ENCODE measurements at places on chromosomes 4 and X.

DNA sequence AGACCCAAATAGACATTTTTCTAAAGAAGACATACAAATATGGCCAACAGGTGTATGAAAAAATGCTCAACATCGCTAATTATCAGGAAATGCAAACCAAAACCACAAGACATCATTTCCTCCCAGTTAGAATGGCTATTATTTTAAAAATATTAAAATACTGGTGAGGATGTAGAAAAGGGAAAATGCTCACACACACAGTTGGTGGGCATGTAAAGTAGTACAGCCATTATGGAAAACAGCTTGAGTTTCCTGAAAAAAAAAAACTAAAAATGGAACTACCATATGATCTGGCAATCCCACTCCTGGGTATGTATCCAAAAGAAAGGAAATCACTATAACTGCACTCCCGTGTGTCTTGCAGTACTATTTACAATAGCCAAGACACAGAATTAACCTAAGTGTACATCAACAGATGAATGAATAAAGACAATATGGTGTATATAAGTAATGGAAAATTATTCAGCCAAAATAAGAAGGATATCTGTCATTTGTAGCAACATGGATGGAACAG is 128.9 kb upstream of the DKK2 start:
- DNase-seq = no peak

GRCh38 chr4:186622788-186623464 is 67.6 kb upstream of the MTNR1A start:
- no peak for DNase-seq

- DNase-seq = no peak
Measured at GRCh38 chr4:79996851-79997250, 76.2 kb downstream of the ANTXR2 start.

DNA sequence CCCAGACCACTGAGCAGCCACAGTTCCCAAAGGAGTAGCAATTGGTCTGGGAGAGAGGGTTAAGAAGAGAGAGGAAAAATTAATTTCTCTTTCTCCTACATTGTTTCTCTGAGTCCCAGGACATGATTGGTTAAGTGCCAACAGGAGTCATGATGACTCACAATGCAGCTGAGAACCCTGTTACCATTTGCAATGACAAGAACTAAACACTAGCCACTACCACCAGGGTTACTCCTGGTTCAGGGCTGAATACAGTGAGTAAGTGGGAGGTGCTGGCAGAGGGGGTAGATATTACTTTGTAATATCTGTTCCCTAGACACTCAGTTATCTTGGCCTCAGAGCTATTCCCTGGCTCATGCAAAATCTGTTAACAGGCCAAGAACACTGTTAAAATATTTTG is 18.0 kb downstream of the ETDC start:
- DNase-seq = no peak

DNA sequence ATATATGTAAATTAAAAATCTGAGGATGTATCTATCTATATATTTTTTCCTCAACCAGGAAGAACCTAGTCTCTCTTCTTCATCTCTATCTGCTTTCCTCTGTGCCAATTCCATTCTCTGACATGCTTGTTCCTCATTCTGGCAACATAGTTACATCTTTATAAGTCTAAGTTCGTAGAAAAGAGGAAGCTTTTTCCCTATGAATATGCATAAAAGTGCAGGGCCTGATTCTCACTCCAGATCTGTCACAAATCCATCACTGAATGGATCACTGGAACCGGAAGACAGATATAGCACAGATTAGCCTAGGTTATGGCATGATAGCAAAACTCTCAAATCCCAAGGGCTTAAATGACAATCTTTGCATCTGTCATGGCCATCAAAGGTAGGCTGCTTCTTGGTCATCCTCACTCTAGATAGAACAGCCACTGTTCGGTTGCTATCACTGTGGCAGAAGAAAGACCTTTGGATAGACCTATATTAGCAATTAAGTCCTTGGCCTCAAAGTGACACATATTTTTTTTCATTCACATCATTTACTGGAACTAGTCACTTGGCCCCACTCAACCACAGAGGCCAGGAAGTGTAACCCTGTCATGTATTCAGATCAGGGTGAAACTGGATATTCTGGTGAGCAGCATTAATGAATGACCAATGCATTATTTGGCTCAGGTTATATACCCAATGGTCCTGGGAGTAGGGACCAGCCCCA is 22.2 kb downstream of the DTHD1 start:
- DNase-seq = no peak

GRCh38 chr4:182056866-182057265 is 186.3 kb upstream of the TENM3 start:
- DNase-seq = no peak

GRCh38 chrX:143781103-143781502 is 60.6 kb upstream of the SPANXN2 start:
- DNase-seq = no peak

DNA sequence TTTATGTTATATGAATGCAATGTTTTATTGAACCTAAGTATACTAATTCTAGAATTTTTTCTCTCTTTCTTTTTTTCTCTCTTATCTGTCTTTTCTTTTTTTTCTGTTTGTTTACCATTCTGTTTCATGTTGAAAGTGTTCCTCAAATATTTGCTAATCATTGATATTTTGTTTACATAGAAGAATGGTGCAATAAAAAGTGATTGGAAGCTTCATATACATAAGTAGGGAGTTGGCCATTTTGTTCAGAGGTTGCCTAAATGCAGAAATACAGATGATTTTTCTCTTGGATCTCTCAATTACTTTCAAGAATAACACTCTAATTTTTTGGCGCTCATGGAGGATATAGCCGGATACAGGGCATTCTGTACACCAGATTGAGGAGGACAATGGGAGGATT is 5.7 kb upstream of the SERTM2 start:
- no peak for DNase-seq

DNA sequence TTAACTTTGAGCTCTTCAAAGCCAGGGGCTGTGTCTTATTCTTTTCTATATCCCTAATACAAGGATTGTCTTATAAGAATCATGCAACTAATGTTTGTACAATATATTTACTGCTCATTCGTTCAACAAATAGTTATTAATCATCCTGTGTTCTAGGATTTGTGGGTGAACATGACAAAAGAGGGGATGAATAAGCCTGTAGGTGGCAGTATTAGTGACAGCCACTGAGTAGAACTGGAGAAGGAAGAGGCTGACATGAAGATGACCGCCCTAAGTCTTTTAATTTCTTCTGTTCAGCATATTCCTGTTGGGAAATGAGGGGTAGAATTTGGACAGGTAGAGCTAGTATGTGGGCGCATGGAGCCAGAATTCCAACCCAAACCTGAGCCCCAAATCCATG is 11.9 kb upstream of the LINC00632 start:
- DNase-seq = no peak

- DNase-seq = no peak
Measured at GRCh38 chr4:118589471-118590055, 95.6 kb upstream of the METTL14 start.

DNA sequence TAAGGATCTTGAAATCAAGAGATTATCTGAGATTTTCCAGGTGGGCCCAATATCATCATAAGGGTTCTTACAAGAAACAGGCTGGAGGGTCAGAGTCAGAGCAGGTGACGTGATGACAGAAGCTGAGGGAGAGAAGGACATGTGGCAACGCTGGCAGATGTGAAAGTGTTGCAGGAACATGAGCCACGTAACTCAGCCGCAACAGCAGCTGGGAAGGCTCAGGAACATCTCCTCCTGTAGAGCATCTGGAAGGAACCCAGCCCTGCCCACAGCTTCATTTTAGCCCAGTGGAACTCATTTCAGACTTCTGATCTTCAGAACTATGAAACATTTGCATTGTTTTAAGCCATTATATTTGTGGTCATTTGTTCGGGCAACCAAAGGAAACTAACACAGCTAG is 156.3 kb upstream of the VEGFC start:
- DNase-seq = no peak

DNA sequence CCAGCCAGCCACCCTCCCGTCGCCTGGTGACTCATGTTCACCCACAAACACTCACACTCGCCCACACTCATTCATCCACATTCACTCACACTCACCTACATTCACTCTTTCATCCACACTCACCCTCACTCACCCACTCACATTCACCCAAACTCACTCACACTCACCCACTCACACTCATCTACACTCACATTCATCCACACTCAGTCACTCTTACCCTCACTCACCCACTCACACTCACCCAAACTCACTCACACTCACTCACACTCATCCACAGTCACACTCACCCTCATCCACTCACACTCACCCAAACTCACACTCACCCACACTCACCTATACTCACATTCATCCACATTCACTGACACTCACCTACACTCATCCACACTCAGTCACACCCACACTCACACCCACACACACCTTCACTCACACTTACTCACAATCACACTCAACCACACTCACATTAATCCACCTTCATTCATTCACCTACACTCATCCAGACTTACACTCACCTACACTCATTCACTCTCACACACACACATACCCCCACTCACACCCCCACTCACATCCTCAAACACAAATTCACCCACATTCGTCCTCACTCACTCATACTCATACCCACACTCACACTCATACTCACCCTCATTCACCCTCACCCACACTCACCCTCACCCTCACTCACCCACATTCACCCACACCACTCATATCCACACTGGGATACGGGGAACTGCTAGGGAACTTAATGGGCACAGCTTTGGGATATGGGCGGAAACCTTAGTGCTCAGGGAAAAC is 2221.6 kb upstream of the AGA start:
- DNase-seq = no peak

- DNase-seq = no peak
Measured at GRCh38 chrX:119607018-119607389, 780 bp upstream of the NKRF start.

DNA sequence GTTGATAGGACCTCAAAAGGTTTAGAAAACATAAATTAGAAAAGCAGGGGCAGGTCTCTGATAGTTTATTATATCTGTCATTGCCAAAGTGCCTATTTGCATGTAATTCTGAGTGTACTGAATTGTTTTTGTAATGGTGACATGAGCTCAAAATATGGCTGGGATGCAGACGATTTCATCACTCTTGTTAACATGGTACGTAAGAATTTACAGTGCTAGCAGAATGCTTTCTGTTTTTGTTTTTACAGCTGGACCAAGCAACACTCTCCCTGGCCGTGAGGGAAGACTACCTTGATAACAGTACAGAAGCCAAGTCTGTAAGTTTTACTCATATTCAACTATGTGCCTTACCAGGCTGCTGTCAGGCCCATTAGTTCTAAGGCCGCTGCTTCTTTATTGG is 58.1 kb downstream of the PHEX start:
- no peak for DNase-seq

GRCh38 chr4:2936773-2937145 is 26.4 kb downstream of the NOP14 start:
- DNase-seq = peak; percentile 13

- DNase-seq = peak; percentile 49
Measured at GRCh38 chrX:134139090-134139489, 97.9 kb upstream of the CCDC160 start.

DNA sequence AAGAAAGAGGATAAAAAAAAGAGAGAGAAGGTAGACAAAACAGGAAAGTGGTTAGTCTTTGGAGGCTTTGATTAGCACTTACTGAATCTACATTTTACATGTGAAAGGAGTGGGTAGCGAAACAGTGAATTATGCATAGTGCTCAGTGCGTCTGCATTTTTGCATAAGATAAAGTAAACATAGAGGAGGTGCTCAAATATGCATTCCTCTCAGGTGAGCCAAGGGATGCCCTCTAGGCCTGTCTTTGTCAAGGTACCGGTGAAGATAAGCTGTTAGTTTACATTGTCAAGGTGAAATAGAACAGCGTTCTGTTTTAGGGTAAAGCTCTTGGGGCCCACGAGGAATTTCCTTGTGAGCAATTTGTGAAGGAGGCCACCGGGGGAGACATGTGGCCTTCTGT is 260.6 kb downstream of the TRIML1 start:
- peak; percentile 78 for DNase-seq

DNA sequence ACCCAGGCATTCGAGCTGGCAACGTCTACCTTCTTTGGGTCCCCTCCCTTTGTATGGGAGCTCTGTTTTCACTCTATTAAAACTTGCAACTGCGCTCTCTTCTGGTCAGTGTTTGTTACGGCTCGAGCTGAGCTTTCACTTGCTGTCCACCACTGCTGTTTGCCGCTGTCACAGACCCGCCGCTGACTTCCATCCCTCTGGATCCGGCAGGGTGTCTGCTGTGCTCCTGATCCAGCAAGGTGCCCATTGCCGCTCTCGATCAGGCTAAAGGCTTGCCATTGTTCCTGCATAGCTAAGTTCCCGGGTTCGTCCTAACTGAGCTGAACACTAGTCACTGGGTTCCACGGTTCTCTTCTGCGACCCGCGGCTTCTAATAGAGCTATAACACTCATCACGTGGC is 183.5 kb upstream of the GALNTL6 start:
- DNase-seq = no peak

- no peak for DNase-seq
Measured at GRCh38 chr4:79872738-79873137, 200.3 kb downstream of the ANTXR2 start.

- no peak for DNase-seq
Measured at GRCh38 chr4:184046148-184046547, 141.0 kb downstream of the STOX2 start.

DNA sequence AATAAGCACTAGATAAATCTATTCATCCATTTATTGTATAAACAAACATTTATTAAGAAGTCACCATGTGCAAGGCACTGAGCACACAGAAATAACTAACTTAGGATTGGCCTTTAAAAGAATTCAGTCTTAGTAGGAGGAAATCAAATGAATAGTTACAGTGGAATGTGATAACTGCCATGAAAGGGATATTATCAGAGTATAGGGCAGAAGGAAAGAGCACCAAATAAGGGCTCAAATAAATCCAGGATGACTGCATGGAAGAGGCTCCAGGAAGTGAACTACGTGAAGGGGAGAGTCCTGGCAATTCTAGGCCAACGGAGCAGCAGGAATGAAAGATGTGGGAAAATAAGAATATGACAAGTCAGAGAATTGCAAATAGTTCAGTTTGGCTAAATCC is 406.0 kb downstream of the INPP4B start:
- DNase-seq = no peak

DNA sequence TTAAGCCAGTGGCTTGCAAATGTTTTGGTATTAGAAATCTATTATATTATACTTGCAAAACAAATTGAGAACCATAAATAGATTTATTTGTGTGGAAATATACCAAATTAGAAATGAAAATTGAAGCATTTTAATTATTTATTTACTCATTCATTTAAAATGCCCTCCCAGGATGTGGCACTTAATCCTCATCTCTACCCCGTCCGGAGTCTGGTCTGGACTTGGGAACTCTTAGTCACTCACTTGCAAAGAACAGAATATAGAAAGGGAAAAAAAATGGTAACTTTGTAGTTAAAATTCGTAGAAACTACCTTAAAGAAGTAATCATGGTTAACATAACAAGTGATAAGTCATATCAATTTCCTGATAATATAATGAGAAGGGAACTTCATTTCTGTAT is 775.9 kb upstream of the INTU start:
- no peak for DNase-seq

- DNase-seq = no peak
Measured at GRCh38 chr4:6049985-6050384, 31.8 kb upstream of the C4orf50 start.

DNA sequence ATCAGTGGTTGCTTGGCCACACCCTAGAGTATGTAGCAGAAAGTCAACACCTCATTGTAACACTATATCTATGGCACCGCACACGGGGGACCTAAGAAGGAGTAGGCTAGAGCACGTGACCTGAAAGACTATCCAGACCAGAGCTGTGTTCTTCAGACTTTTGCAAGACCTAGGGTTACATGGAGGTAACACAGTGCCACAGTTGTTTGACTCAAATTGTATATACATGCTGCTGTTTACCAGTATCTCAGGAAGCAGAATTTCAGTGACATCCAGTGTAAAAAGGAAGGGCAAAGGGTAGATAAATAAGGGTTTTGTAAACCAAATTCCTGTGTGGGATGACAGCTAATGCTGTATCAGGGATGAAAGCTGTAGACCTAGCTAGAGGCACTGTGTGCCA is 30.2 kb downstream of the PNMA6A start:
- no peak for DNase-seq
